ENCODE measurements at places on chromosomes 5 and 9.

- no peak for DNase-seq
These were observed 118.8 kb downstream of the RASGRF2 start for GRCh38 chr5:81078930-81079329.

- no peak for DNase-seq
These were observed 424.7 kb downstream of the RAB3C start for GRCh38 chr5:59007460-59008063.

GRCh38 chr5:152462021-152462721 is 57.1 kb upstream of the NMUR2 start:
- DNase-seq = no peak

DNA sequence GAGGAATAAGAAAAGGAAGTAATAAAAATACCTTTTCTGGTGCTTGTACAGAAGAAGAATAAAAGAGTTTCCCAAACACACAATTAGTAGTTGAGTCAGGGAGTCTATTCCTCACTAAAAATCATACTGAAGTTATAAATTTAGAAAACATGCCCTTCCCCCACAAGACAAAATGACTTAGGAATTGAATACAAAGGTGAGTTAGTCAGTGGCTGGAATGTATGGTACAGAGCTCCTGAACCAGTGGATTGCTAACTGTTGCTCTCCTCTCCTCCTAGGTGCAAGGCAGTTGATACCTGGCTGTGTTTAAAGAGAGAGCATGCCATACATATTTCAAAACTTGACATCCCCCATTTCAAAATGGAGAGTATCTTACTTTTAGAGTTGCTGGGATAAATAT is 1.9 kb downstream of the GDA start:
- DNase-seq = no peak

DNA sequence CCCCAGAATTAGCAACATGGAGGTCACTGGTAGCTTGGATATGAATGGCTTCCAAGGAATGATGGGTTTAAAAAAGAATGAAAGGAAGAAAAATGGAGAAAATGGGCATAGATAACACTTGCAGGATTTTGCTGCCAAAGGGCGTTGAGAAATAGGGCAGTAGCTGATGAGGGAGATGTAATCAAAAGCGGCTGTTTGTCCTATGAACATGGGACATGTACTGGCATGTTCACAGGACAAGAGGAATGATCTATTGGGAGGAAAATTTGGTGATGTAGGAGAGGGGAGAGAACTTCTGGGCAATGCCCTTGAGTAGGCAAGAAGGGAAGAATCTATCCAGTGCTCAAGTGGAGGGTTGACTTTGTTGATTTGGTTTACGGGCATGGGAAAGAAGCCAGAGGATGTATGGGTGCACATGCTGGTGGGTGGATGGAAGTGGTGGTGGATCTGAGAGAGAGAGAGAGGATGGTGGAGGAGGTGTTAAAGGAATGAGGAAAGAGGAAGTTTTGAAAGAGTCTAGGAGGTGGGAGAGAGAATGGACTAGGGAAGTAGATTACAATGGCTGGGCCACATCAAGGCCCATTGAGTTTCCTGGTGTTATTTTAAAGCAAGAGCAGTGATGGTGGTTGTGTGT is 115.1 kb upstream of the MVB12B start:
- DNase-seq = no peak

DNA sequence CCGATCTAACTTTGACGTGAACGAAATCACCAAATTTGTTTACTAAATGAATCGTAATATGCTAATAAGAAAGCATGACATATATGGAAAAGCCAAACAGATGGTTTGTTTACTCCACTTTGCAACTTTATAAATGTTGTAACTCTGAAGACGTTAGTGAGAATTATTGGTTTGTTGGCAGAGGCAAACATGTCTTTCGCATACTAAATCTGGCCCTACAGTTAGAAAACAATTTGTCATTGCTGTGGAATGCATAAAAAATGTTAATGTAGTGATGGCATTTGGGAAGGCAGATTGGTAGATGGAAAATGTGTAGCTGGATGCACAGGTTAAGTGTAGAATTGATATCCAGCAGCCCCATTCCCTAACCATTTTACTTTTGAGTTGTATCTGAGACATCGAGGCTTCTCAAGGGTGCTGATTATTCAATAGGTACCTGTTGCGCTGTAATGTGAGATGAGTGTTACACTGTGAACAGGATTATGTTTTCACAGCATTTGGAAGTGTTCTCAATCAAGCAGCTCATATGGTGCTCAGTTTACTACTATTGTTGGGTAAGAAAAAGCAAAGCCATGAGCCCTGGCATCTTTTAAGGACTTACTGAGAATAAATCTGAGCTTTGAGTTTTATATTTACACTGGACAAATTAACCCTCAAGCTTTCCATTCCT is 444.8 kb downstream of the BNC2 start:
- DNase-seq = no peak

GRCh38 chr9:5799314-5799713 is 33.6 kb downstream of the ERMP1 start:
- no peak for DNase-seq

DNA sequence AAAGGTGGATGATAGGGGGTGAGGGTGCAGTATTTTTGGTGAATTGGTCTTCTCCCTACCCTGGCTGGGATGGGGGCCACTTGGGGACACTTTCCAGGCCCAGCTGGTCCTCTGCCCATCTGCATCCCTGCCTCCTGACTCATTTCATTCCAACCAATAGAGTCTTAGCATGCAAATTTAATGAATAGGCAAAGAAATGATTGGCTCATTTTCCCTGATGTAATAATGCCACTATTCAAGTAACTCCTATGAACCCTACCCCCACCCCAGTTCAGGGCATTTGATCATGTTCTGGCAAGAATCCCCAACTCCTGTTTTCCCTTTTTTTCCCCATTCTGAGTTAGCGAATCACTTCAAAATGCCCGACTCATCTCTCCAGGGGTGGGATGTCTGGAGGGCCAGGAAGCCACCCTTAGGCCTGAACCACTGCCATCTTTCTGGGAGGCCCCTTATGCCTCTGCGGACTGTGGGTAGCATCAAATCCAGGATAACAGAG is 56.7 kb downstream of the PCDH1 start:
- no peak for DNase-seq

- DNase-seq = no peak
These were observed 662.2 kb upstream of the ZNF608 start for GRCh38 chr5:125408448-125409233.

GRCh38 chr5:758698-759053 is 25.9 kb downstream of the ZDHHC11B start:
- DNase-seq = no peak

- DNase-seq = no peak
These were observed 44.8 kb downstream of the EHMT1 start for GRCh38 chr9:137663584-137663983.

GRCh38 chr5:154923441-154924430 is 14.3 kb downstream of the GEMIN5 start:
- DNase-seq = no peak

- no peak for DNase-seq
These were observed 6.4 kb upstream of the PAEP start for GRCh38 chr9:135555203-135555602.

- DNase-seq = no peak
These were observed 45.0 kb upstream of the ACO1 start for GRCh38 chr9:32339424-32339823.

GRCh38 chr5:59768152-59769040 is 125.1 kb downstream of the PDE4D start:
- DNase-seq = peak; percentile 54

DNA sequence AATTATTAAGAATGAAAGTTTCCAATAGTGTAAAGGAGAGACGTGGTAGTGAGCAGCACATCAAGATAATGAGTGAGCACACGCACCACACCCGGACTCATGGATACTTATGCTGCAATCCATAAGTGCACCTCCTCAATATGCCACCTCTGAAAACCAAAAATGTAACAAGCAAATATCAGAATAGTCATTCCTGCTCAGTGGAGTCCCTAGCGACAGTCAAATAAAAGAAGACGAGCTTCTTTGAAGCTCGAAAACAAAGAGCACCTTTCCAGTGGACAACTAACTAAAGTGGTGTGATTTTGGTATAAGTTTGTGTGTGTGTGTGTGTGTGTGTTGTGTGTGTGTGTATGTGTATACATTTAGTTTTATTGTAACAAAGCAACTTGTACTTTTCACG is 241.3 kb downstream of the DEPDC1B start:
- no peak for DNase-seq

GRCh38 chr5:73801686-73802085 is 175.7 kb downstream of the ARHGEF28 start:
- DNase-seq = no peak

DNA sequence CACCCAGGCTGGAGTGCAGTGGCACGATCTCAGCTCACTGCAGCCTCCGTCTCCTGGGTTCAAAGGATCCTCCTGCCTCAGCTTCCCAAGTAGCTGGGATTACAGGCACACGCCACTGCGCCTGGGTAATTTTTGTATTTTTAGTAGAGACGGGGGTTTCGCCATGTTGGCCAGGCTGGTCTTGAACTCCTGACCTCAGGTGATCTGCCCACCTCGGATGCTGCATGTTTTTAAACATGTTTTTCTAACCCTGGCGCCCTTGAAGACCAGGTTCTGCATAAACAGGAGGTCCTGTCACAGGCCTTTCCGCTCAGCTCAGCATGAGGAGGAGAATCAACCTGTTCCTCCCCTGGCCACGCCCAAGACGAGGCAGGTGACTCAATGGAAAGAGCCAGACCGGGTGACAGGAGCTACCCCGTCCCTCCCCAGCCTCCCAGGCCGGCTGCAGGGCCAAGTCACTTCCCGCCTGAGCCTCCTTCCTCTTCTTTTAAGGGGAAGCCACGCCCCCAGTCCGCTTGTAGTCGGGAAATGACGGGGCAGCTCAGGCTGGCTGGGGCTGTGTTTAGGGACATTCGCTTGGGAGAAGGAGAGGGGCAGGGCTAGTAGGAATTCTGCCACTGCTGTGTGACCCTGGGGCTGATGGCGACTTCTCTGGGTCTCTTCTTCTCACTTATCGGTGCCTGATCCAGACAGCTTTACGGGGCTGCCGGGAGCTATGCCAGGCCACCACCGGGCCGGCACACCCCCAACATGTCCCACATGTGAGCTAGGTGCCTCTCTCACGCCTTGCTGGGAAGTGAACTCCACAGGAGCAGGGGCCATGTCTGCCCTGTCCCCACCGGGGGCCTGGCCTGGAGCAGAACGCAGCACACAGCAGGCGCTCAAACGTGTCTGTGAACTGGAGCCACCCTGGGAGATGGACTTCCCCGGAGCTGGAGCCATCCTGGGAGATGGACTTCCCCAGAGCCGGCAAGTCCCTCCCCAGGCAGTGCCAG is 6.1 kb downstream of the NOTCH1 start:
- DNase-seq = peak; percentile 64

DNA sequence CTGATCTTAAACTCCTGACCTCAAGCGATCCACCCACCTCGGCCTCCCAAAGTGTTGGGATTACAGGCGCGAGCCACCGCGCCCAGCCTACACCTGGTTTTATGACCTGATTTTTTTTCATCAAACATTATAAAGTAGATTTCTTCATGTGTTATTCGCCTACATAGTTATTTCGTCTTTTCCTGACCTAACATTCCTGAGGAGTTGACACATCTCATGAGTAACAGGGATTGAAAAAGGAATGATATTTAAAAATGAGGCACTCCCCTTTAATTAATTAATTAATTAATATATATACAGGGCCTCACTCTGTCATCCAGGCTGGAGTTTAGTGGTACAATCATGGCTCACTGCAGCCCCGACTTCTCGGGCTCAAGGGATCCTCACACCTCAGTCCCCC is 20.2 kb upstream of the MTMR12 start:
- no peak for DNase-seq

DNA sequence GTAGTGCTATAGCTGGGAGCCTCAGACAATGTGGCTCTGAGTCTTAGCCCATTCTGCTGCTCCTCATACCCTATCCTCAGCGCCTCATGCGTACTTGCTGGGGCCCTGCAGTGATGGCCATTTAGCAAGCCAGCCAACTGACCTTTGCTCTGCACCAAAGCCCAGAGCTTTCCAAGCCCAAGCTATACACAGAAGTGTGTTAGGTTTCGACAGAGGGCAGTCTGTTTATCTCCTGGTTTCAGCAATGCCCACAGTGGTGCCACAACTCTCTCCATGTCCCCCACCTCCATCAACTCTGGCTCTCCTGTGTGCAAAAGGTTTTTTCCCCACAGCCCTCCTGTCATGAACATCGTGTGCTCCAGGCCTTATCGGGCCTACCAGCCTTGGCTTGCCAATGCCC is 16.9 kb downstream of the GNG10 start:
- DNase-seq = no peak

DNA sequence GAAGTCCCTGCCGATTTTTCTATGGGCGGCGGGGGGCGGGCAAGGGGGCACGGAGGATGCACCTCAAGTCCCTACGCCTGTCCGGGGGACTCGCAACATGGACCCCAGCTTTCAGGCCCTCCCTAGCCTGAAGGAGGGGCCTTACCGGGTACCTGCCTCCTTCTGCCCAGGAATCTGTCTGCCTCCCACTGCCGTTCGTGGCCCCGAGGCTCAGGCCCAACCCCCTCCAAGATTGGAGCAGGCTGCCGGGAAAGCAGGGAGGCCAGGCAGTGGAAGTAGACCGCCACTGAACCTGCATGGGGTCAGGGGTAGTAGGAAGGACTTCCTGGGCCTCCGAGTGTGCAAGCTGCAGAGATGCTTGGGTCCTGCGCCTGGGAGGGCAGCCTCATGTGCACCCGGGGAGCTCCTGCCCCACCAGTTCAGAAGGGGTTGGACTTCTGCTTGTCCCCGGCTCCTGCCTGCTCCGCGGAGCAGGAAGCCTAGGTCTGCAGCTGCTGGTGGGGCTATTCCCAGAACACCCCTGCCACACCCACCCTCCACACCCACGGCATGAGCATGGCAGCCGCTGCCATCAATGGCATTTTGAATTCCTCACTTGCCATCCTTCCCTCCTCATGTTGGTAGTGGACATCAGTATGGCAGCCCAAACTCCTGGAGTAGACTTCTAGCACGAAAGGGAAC is 1312.7 kb upstream of the ACO1 start:
- no peak for DNase-seq

- DNase-seq = no peak
These were observed 565.2 kb downstream of the CDK5RAP2 start for GRCh38 chr9:120014796-120015195.

DNA sequence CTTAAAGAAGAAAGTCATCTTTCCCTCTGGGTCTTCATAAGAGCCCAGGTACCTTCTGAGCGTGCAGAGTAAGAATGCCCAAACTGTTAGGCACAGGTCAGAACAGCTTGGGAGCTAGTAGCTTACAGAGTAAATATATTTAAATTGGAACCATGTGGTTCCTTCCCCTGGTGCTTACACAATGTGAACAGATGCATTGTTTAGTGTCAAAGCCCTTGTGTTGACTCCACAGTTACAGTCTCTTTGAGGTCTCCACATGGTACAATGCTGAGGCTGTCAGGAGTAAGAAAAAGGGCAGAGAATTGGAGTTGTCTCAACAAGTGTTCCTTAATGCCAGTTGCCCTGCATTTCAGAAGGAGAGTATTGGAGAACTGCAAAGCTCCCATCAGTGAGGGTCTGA is 188.5 kb downstream of the PAPPA start:
- DNase-seq = no peak

GRCh38 chr9:137455359-137455991 is 3.7 kb downstream of the NSMF start:
- peak; percentile 22 for DNase-seq
